Stimulated activated naive B cell treated with anti-CD40 and anti-IgM and Interleukin-4, amounts not matched to agents 10 μg/mL and 1 μg/mL and 100 μg/mL, for 72 hours (primary cell): ENCODE measurements at places on chromosomes 3 and 15.

- DNase-seq = no peak
Measured at GRCh38 chr3:76551739-76552138, 488.2 kb upstream of the ROBO2 start.

- peak; percentile 54 for DNase-seq
Measured at GRCh38 chr3:18445401-18446148, 20.4 kb upstream of the SATB1 start.

DNA sequence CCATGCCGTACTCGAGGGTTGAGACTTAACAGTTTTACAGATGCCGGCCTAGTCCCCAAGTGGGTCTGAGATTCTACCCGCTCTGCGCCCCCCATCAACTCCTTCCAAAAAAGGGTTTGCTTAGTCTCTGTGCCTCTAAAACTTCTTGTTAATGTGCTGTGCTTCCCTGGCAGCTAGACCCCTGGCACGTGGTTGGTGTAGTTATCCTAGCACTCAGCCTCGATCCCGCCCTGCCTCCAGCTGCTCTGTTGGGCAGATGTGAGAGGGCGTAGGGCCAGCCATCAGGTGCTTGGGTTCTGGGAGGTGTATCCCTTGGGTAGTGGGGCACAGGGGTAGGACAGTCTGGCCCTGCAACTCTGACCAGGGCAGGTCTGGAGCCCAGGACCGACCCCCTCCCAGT lies 79.5 kb downstream of the FBLN2 start:
- DNase-seq = no peak

DNA sequence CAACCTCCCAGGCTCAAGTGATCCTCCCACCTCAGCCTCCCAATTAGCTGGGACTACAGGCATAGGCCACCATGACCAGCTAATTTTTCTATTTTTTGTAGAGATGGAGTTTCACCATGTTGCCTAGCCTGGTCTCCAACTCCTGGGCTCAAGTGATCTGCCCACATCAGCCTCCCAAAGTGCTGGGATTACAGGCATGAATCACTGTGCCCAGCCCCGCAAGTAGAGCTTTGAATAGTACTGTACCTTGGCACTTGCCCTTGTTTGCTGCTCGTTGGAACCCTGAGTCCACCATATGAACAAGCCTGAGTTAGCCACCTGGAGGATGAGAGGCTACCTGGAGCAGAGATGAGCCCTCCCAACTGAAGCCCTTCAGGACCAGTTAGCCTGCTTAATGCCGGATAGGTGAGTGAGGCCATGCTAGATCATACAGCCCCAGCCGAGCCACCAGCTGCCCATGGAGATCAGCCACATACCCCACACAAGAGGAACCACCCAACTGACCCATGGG lies 267.9 kb downstream of the SHQ1 start:
- DNase-seq = no peak

- no peak for DNase-seq
Measured at GRCh38 chr3:189664311-189664710, 33.1 kb downstream of the TP63 start.

- DNase-seq = no peak
Measured at GRCh38 chr3:122991236-122991985, 36.2 kb downstream of the SEMA5B start.

GRCh38 chr3:28617821-28618220 lies 269.2 kb upstream of the AZI2 start:
- DNase-seq = no peak

GRCh38 chr3:195337747-195338146 lies 66.8 kb upstream of the XXYLT1 start:
- DNase-seq = no peak

DNA sequence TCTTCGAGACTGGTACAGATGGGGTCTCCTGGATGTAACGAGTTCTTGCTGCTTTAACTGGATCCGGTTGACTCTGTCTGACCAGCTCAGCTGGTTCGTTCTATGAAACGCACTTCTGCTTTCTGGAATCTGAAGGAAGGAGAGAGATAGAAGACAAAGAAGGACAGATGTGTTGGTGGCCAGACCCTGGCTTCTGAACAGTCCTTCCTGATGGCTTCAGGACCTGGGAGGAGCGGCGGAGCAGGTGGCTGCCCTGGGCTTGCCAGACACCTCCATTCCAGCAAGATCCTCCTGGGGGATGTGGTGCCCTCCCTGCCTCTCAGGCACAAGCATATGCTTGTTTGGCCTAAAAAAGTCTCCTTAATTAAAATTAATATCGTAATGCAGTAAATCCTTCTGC lies 99.9 kb downstream of the APBA2 start:
- no peak for DNase-seq

- DNase-seq = no peak
Measured at GRCh38 chr15:48395521-48396011, 64.3 kb downstream of the DUT start.

DNA sequence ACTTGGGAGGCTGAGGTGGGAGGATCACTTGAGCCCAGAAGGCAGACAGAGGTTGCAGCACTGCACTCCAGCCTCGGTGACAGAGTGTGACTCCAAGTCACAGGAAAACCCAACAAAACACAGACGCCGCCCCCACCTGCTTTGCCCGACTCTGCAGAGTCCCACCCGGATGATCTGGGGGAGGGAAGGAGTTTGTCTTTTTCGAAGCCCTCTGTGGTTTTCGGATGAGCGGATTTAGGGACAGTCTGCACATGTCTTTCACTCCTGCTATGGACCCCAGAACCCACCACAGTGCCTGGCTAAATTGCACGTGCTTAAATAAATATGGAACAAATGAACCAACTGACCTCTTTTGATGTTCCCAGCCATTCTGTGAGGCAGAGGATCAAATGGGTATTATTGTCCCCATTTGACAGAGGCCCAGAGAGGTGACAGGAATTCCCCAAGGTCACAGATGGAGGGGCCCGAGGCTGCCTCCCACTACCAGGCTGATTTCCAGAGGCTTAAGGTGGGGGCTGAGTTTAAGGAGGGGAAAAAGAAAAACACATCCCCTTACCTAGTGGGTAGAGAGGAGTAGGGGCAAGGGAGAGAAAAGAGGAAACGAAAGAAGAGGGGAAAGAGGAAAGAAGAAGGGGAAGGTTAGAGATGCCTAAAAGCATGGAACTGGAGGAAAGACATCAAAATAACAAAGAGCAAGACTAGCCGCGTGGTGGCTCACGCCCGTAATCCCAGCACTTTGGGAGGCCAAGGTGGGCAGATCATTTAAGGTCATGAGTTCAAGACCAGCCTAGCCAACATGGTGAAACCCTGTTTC lies 59.4 kb upstream of the TFRC start:
- DNase-seq = no peak

DNA sequence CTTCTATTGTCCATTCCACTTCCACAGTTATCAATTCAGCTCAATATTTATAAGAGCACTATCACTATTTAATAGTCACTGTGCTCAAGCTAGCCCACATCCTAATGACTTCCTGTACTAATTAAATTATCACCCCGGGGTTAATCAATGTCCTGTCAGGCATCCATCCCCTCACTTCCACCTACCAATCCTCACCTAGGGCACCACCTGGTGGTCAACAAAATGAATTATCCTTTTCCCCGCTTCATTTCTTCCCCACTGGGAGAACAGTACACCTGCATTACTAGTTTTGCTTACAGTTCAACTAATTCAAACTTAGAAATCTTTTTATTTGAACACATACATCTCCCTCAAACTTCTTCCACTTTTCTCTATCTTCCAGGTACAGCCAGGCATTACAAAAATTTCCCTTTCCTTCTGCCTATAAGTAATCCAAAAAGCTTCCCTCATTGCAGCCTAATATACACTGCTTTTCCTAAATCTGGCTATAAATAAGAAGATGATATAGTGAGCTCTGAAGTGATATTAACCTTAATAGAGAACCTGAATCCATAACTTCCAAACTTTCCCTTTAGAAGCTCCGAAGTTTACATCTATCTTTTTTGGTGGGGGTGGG lies 68.5 kb downstream of the TMCC1 start:
- peak; percentile 32 for DNase-seq

- DNase-seq = no peak
Measured at GRCh38 chr3:79052054-79052681, 715.6 kb downstream of the ROBO1 start.

- no peak for DNase-seq
Measured at GRCh38 chr3:193978486-193978885, 157.5 kb upstream of the HES1 start.

GRCh38 chr15:51349156-51349844 lies 7.8 kb downstream of the GLDN start:
- no peak for DNase-seq

- DNase-seq = no peak
Measured at GRCh38 chr3:56923526-56924224, 121.9 kb upstream of the ARHGEF3 start.

DNA sequence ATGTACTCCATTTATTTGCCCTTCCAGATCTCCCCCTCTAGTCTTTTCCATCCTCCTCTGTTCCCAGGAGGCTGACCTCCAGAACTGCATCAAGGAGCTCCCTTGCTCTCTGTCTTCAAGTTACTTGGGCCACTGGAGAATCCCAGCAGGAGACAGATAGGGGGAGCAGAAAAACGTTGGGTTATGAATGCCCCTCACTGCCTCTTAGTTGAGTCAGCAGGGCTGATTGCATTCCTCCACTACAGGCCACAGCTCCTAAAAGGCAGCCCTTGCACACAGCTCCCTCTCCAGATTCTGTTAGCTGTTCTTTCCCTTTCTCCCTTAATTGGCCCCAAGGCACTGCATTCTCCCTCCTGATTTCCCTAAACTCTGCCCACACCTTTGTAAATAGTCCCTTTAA lies 12.4 kb upstream of the CEP152 start:
- DNase-seq = no peak

GRCh38 chr3:38588371-38588971 lies 61.0 kb downstream of the SCN5A start:
- DNase-seq = no peak

- no peak for DNase-seq
Measured at GRCh38 chr3:47379411-47379899, 1.4 kb upstream of the PTPN23 start.

DNA sequence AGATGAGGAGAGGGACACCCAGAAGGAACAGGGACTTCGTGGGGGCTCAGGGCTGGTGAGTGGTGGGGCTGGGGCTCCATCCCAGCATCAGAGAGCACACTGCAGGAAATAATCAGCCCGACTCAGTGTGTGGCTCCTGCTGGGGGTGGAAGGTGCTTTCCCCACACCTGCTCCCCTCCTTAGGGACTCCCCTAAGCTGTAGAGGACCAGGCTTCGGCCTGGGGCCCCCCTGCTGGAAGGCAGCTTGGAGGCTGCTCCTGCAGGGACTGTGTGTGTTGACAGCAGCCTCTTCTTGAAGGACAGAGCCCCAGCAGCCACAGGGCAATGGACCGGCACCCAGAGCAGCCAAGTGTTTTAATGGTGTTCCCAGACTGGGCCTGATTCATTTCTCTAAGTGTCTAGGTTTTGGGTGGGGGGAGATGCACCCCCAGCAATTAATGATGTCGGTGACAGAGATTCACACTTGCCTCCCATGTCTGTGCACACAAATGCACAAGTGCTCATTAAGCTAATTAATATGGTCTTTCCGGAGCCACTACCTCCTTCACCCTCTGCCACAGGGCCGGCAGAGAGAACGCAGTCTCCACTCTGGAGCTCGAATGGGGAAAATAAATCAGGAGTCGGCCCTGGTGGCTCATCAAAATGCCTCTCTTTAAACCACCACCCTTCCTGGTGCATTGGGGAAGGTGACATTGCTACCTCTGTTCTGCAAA lies 16.9 kb upstream of the FGD5 start:
- no peak for DNase-seq

DNA sequence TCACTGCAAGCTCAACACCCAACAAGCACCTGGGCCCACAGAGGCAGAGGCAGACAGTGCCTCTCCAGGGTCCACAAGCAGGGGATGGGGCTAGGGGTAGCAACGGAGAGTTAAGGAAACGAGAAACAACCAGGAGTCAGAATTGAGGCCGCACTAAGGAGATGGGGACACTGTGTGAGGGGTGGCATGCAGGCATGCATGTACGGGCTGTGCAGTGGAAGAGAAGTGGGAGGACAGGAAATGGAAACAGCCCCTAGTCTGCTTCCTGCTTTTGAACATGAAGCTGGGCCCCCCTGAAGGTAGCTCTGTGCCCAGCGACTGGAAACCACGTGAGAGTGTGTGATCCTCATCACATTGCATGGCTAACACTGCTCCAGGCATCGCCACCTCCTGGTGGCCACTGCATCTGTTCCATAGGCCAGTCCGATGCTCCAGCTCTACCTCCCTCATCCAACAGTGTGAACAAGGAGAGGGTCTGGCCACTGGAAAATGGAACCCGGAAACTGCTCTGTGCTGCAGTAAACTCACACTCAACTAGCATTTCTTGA lies 44.0 kb downstream of the XXYLT1 start:
- DNase-seq = no peak

- peak; percentile 11 for DNase-seq
Measured at GRCh38 chr15:38252481-38253350, at the start of gene SPRED1. SPRED1 (plus strand) TSS chr15:38252836; CDS start chr15:38253186, 350 bp downstream.

GRCh38 chr3:98917608-98918007 lies 16.1 kb upstream of the DCBLD2 start:
- no peak for DNase-seq

- DNase-seq = no peak
Measured at GRCh38 chr3:124802702-124803101, 72.5 kb downstream of the UMPS start.

DNA sequence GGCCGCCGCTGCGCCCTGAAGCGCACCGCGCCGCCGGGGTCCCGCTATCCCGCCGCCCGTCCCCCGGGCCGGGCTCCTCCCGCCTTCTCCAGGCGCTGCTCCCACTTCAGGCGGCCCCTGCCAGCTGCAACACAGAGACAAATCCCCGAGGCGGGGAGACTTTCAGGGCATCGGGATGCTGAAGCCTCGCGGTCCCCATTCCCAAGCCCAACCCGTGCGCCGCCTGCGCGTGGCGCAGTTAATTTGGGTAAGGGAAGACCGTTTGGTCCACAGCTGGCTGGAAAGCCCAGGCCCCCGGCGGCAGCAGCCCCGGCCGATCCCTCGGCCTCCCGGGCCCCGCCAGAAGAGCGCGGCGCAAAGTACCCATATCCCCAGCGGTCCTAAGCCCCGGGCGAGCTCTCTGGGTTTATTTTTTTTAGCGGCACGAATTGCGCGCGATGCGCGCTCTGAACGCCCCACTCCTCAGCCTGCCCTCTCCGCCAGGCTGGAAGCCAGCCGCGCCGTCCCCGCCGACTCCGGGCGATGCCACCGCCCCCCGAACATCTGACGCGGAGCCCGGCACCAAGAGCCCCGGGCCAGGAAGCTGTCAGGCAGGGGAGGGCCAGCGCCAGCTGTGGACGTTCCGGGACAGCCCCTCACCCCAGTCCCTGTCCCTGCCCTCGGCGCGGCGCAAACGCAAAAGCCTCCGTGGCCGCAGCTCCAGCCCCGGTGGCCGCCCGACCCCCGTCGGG lies 517 bp downstream of the FBN1 start:
- peak; percentile 9 for DNase-seq

DNA sequence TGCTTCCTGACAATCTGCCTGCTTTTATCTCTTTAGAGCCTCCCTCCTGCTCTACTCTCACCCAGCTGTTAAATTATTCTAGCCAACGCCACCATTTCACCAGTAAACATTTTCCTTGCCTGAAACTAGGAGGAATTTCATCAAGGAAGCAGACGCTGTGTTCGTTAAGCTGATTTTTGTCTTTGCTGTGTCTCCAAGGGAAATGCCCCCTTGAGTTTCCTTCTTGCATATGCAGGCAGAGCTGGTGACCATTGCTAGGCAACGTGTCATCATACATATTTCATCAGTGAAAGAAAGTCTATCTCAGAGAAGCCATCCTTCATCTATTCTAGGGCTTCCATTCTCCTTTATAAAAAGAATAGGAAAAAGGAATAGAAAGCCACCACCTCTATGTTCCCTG lies 87.0 kb upstream of the ST8SIA2 start:
- DNase-seq = no peak
